ENCODE measurements at places on chromosomes 12 and 14. TPM values are rescaled to one million over a fixed set of nuclear protein-coding genes. Genes with fewer than 3 reads are reported as not detected.

The DLK1 gene
- not detected for total RNA-seq

The RAB3IP gene
- 21.8 TPM for total RNA-seq

The ERP27 gene
- 0.19 TPM for total RNA-seq

The LUM gene
- 7.5 TPM for total RNA-seq

The PHETA1 gene
- total RNA-seq: 15.8 TPM

The DPPA3 gene
- not detected for total RNA-seq

The CMA1 gene
- not detected for total RNA-seq

The CISTR gene
- total RNA-seq: not detected

The TCL1B gene
- total RNA-seq: not detected

The STAT2 gene
- 40.0 TPM for total RNA-seq

The BCL2L2 gene
- total RNA-seq: 25.6 TPM

The C12orf56 gene
- total RNA-seq: 0.23 TPM

The ADGRD1 gene
- total RNA-seq: not detected

The KRT77 gene
- total RNA-seq: not detected

The MMP14 gene
- 365 TPM for total RNA-seq

The VPS33A gene
- 16.5 TPM for total RNA-seq

The RAD51B gene
- 6.5 TPM for total RNA-seq

The IL23A gene
- total RNA-seq: 5.5 TPM

The TMEM253 gene
- total RNA-seq: 0.31 TPM

The C14orf132 gene
- total RNA-seq: 0.57 TPM

The OVCH1 gene
- total RNA-seq: not detected

The CIROP gene
- not detected for total RNA-seq

The AQP2 gene
- total RNA-seq: not detected

The TAS2R43 gene
- total RNA-seq: not detected

The NGB gene
- total RNA-seq: not detected

The SEL1L gene
- total RNA-seq: 39.7 TPM

The PRKAB1 gene
- 17.7 TPM for total RNA-seq

The RGS6 gene
- total RNA-seq: not detected

The EIF2S3B gene
- total RNA-seq: 4.6 TPM

The TSHR gene
- total RNA-seq: not detected

The SCNN1A gene
- 7.7 TPM for total RNA-seq

The PLXNC1 gene
- under 0.01 TPM for total RNA-seq

The KRT74 gene
- not detected for total RNA-seq

The RHEBL1 gene
- 3.9 TPM for total RNA-seq

The DIO2 gene
- not detected for total RNA-seq

The DAO gene
- total RNA-seq: not detected

The BCL11B gene
- total RNA-seq: 7.8 TPM

The FGF23 gene
- total RNA-seq: not detected

The EML5 gene
- 0.72 TPM for total RNA-seq

The KRT71 gene
- total RNA-seq: not detected

The ZFHX2 gene
- not detected for total RNA-seq

The DDN gene
- 0.23 TPM for total RNA-seq

The ANKS1B gene
- not detected for total RNA-seq

Measured in hair follicular keratinocyte (primary cell).